ENCODE measurements at places on chromosomes 1 and 21. TPM values are rescaled to one million over a fixed set of nuclear protein-coding genes. Genes with fewer than 3 reads are reported as not detected.

BATF3 gene
- 1.8 TPM for total RNA-seq

REG4 gene
- 0.23 TPM for total RNA-seq

RAB25 gene
- total RNA-seq: 1.3 TPM

POU3F1 gene
- total RNA-seq: 2.8 TPM

HTR1D gene
- 17.8 TPM for total RNA-seq

CD247 gene
- total RNA-seq: 0.67 TPM

TEKT2 gene
- total RNA-seq: 9.5 TPM

LENEP gene
- 1.3 TPM for total RNA-seq

PM20D1 gene
- 0.87 TPM for total RNA-seq

SYDE2 gene
- total RNA-seq: 10.8 TPM

DDOST gene
- total RNA-seq: 162 TPM

RHBDL2 gene
- total RNA-seq: 0.66 TPM

KRTAP12-2 gene
- not detected for total RNA-seq

ZFP69B gene
- total RNA-seq: 4.2 TPM

KRTAP10-5 gene
- 0.23 TPM for total RNA-seq

TLCD4 gene
- total RNA-seq: 2.5 TPM

CCT8 gene
- total RNA-seq: 202 TPM

PCBP3 gene
- total RNA-seq: 1.1 TPM

HPCAL4 gene
- total RNA-seq: 19.1 TPM

SPRR2A gene
- total RNA-seq: not detected

SH2D2A gene
- total RNA-seq: 0.44 TPM

TNFRSF18 gene
- 0.24 TPM for total RNA-seq

HUNK gene
- total RNA-seq: 11.9 TPM

WNT9A gene
- 4.8 TPM for total RNA-seq

CCSAP gene
- total RNA-seq: 1.7 TPM

GUCA2A gene
- total RNA-seq: not detected

FNBP1L gene
- 177 TPM for total RNA-seq

FCRLA gene
- total RNA-seq: 0.19 TPM

ZNF683 gene
- not detected for total RNA-seq

MIXL1 gene
- 2.5 TPM for total RNA-seq

ZYG11A gene
- total RNA-seq: 0.22 TPM

NPHP4 gene
- total RNA-seq: 4.5 TPM

RIT1 gene
- 36.2 TPM for total RNA-seq

CBS gene
- total RNA-seq: 62.4 TPM

ANGPTL3 gene
- total RNA-seq: 2.3 TPM

VCAM1 gene
- total RNA-seq: 1.8 TPM

RIMKLA gene
- total RNA-seq: 7.4 TPM

F5 gene
- 0.36 TPM for total RNA-seq

KCNH1 gene
- total RNA-seq: 7.1 TPM

NR5A2 gene
- not detected for total RNA-seq

B3GALT5 gene
- 2.8 TPM for total RNA-seq

C4BPB gene
- not detected for total RNA-seq

CR1L gene
- total RNA-seq: not detected

NOS1AP gene
- total RNA-seq: 0.61 TPM

LBR gene
- total RNA-seq: 51.0 TPM

S100A5 gene
- not detected for total RNA-seq

CDCA8 gene
- total RNA-seq: 1.00 TPM

ITLN2 gene
- total RNA-seq: 1.3 TPM

TNFSF4 gene
- total RNA-seq: 2.1 TPM

INSRR gene
- 0.63 TPM for total RNA-seq

LSS gene
- total RNA-seq: 24.5 TPM

GBP6 gene
- not detected for total RNA-seq
